ENCODE measurements at places on chromosomes 12 and 14.

DNA sequence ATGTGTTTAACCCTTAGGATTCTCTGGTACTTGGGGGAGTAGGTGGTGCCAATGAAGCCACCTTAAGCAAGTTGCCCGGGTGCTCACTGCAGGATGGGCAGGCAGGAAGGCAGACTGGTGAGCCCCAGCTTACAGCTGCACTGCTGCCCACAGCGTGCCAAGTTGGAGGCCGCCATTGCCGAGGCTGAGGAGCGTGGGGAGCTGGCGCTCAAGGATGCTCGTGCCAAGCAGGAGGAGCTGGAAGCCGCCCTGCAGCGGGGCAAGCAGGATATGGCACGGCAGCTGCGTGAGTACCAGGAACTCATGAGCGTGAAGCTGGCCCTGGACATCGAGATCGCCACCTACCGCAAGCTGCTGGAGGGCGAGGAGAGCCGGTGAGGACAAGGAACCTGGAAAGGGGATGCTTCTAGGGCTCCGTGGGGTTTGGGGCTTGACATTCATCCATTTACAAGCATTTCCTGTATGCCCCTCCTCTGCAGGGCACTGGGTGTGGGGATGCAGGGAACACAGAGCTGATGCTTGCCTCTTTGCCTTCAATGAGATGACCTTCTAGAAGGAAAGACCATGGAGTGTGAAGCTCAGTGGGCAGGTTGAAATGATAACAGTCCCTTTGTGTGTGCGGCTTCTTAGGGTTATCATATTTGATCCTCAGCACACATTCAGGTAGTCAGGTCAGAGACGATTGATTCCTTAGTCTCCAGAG, 12.4 kb downstream of the KRT7 start:
- DNase-seq: no peak

- no peak for DNase-seq
Observed at GRCh38 chr12:51975196-51975595, 23.7 kb downstream of the ACVR1B start.

DNA sequence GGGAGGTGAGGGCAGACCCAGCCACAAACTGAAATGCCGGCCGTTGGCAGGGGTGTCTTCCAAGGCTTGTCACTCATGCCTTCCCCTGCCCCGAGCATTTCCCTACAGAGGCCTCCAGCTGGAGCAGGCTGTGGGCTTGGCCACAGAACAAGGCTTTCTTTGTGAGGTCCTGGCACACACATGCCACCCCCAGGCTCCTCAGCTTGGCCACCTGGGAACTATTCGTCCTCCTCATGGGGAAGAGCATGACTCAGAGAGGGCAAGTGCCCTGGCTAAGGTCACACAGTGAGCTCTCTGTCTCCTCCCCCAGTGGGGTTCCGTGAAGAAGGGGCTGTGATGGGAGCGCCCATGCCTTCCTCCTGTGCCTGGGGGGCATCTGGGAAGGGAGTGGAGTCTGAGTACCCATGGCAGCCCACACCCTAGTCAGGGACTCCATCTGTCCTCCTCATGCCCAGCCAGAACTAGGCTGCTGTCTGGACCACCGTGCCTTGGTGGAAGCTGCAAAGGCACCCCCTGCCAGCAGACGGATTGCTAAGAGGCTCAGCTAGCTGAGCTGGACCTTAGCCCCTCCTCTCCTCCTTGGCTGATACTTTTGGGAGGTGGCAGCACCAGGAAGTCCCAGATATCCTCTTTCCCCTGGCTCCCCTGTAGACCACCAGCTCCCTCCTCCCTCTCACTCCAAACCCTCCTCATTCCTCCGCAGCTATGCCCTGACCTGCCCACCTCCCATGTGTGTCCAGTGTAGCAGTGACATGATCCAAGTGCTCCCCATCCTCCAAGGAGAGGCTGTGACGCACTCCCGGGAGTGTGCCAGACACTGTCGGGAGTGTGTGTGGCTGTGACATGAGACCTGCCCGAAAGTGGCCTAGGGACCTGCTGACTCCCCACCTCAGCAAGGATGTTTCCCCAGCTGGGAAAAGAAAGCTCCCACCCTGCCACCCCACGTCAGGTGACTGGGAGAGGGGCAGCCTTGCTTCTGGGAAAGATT, 21.4 kb downstream of the ABCB9 start:
- DNase-seq: no peak

DNA sequence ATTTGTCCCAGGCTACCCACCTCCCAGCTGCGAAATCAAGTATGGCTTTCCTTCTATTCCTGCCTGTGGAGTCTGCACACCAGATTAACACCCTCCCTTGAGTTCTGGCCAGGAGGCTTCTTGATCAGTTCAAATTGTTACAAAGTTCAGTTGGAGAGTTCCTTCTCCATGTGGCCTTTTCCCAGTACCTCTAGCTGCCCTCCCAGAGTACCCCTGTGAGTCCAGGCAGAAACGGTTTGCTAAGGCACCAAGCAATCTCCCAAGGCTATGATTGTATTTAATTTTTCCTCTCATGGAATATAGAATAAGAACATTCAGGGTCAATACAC, 49.7 kb upstream of the ERGIC2 start:
- DNase-seq: no peak

DNA sequence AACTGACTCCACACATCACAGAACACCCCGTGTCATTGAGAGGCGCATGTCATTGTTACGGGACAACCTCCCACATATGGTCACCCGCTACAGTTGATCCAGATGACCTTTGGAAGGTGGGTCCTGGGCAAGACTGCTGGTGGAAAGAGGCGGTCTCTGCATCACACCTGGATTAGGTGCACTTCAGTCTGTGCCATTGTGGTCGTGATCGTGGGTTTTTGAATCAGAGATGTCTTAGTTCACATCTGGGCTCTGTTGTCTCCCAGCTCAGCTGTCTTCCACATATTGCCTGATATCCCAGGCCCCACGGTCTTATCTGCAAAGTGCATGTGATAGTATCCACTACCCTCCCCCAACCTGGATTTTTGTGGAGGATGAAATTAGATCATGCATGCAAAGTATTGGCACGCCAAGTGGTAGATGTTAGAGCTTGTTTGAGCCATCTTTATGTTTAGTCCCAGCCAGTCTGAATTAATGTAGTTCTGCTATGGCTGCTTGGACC, 208.7 kb upstream of the FOXN3 start:
- no peak for DNase-seq

DNA sequence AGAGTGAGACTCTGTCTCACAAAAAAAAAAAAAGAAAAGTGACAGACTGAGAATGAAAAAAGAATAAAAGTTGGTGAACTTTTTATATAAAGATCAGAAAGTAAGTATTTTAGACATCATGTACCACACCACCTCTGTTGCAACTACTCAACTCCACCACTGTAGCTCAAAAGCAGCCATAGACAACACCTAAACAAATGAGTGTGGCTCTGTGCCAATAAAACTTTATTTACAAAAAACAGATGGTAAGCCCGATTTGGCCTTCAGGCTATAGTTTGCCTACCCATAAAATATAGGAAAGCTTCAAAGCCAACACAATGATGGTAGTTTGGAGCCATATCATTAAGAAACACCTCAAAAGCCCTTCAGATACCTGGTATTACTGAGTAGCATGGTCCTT, 154.5 kb upstream of the FOXN3 start:
- DNase-seq: no peak

- DNase-seq: no peak
Observed at GRCh38 chr12:9796346-9796745, 30.9 kb upstream of the KLRF1 start.

- DNase-seq: peak; percentile 75
Observed at GRCh38 chr14:54443981-54444380, 2.8 kb upstream of the CNIH1 start.

DNA sequence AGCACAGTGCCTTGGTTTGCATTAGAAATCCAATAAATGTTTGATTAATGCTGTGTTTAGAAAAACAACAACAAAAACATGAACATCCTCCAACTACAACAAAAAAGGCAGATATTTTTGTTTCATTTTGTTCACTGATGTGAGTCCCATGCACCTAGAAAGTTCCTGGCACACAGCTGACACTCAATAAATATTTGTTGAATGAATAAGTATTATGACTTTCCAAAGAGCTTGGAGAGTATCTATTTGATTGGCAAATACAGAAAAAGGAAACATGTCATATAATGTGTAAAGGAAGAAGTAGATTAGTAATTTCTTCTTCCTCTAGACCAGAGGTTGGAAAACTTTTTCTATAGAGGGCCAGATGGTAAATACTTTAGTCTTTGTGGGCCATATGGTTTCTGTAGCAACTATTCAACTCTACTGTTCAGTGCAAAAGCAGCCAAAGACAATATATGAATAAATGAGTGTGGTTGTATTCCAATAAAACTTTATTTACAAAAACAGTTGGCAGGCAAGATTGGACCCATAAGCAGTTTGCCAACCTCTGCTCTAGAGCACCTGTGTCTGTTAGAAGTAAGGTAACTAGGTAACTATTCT, 312.3 kb upstream of the DIO2 start:
- no peak for DNase-seq

GRCh38 chr12:64270411-64270810, 48.3 kb upstream of the KICS2 start:
- DNase-seq: no peak

GRCh38 chr12:104507672-104508071, 50.9 kb downstream of the CHST11 start:
- no peak for DNase-seq

DNA sequence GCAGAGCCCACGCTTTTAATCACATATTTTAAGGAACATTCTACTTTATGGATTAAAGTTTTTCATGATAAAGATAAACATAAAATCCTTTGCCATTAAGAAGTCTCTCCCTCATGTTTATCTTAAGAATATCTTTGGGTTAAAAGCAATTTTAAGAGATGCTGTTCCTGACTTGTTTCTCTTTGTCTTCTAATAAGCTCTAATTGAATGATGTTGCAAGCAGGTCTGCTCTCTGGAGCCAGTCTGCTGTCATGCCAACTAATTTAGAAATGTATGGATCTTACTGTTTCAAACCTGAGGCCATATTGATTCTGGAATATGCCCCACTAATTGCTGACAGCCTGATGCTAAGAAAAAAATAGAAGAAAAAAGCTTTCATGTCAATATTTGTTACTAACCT, 173.6 kb downstream of the TTC8 start:
- no peak for DNase-seq

DNA sequence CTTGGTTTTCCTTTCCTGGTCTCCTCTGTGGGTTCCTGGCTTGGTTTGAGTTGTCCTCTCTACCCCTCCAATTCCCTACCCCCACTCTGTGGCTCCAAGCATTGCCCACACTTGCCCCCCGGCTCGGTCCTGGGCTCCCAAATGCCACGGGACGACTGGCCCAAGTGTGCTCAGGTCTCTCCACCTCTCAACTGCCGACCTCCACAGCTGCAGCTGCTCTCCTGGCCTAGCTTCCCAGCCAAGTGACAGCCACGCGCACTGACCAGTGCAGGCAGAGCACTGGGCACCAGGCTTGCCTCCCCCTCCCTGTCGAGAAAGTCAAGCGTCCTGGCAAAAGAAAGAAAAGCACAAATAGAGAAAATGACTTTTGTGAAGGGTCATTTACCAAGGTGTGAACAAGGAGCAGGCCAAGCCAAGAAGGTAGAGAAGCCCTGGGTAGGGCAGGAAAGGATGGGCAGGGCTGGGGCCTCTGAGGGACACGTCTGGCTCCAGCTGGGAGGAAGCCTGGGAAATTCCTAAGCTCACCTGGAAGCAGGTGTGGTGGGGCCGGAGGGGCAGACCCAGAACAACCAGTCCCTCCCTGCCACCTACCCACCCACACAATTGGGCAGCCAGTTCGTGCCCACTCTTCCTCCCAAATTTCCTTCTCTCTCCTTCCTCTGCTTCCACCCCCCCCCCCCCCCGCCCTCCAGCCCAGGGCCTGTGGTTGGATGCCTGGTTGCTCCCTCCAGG, 1.8 kb upstream of the CEP170B start:
- no peak for DNase-seq
